Activated T-cell treated with anti-CD3 and anti-CD28 coated beads for 1 hour (primary cell): ENCODE measurements at places on chromosomes 2 and 18.

GRCh38 chr2:20229322-20230113 is 4.6 kb upstream of the SDC1 start:
- no peak for DNase-seq

GRCh38 chr18:23062011-23062410 is 73.3 kb upstream of the CABLES1 start:
- DNase-seq, result no peak

GRCh38 chr2:216516730-216517350 is 18.2 kb downstream of the RPL37A start:
- DNase-seq, result no peak

DNA sequence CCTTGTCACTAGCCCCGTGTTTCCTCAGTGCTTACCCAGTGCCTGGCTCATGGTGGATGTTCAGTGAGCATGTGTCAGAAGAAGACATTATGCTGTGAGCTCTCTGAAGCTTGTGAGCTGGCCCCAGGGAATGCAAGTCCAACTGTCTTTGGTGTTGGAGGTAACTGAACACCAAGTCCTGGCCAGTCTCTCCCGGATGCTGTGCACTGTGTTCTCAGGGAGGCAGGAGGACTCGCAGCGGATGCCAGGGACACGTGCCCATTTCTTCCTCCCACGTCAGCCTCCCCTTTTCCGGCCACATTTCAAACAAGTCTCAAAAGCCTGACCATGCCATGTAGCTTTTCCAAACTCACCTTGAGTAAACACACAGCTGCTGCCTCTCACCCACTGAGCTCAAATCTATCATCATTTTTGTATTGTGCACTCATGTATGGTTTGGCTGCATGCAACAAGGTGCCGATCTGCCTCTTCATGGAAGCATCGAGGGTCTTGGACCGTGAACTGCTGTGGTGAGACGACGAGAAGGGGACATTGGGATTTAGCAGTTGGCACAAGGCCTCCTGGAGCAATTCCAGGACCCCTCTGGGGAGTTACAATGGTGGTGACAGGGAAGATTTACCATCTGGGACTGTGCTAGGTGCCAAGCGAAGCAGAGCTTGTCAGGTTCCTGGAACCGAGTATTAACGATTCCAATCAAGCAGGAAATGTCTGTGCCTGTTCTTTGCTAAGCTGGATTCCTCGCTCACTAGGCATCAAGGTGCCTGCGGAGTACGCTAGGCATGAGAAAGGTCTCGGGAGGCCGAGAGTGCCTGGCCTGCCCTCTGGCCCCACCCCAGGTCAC is 44.4 kb upstream of the MGAT4A start:
- DNase-seq, result no peak

- DNase-seq, result no peak
Measured at GRCh38 chr2:191479680-191480023, 198.3 kb upstream of the NABP1 start.

- no peak for DNase-seq
Measured at GRCh38 chr2:54657664-54658083, 65.8 kb upstream of the EML6 start.

DNA sequence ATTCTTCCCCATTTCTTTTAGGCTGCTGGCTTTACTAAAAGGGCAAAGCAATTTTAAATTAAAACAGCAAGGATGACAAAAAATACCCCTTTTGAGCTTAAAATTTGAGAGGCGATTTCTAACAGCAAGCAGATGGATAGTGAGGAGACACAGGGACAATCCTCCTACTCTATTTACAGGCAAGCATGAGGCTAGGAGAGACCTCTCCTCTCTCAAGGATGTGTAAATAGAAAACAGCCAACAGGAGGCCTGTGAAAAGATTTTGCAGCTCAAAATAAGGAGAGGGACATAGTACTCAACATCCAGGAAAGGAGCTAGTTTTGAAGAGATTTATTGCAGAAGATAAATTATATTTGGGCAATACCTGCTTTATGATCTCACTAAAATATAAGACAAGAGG is 53.8 kb downstream of the LINC00305 start:
- DNase-seq, result no peak

GRCh38 chr2:204492417-204492816 is 52.9 kb upstream of the PARD3B start:
- no peak for DNase-seq

GRCh38 chr18:77151772-77152520 is 19.4 kb upstream of the MBP start:
- no peak for DNase-seq

GRCh38 chr2:10982931-10983701 is 71.4 kb downstream of the KCNF1 start:
- no peak for DNase-seq

GRCh38 chr18:43115076-43115921 is at the start of gene RIT2:
TSS of gene RIT2 (minus strand) at chr18:43115685.
- no peak for DNase-seq

DNA sequence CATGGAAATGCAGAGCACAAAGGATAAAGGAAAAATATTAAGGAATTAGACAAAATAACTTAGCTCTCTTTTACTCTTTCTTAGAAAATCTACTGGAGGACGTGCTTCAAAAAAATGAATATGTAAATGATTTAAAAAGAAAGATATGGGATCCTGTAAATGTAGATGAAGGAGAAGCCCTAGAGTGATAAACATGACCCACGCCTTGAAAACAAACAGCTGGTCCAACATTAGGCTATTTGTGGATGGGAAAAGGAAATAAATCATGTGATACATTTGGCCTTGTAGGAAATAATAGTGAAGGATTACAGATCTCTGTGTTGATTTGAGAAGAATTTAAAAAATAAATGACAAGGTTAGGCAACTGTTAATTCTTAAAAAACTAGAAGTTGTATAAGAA is 492.1 kb upstream of the SLC39A10 start:
- no peak for DNase-seq

DNA sequence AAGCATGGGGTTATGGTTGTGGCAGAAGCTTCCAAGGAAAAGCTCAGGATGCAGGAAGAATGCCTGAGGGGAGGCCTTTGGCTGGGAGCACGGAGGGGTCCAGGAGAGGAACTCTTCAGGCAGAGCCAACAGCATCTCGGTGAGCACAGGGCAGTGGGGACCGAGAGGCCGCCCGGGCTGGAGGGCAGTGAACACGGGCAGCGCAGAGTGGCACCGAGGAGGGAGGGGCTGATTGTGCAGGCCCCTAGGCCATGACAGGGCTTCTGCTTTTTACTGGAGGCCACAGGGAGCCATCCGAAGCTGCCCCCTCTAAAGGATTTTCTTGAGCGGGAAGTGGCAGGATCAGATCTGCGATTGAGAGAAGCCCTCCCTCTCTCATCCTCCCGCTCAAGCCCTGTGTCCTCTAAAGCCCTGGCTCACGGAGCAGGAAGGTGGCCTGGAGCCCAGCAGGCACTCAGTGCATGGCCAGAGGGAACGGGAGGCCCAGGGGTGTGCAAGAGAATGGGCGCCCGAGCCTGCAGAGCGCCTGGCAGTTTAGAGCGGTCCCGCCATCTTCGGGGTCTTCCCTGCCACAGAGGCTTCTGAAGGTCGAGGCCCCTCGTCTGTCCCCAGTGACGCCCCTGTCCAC is 110.0 kb upstream of the STON1 start:
- no peak for DNase-seq

GRCh38 chr2:45123065-45123464 is 113.8 kb upstream of the SIX2 start:
- DNase-seq, result no peak

DNA sequence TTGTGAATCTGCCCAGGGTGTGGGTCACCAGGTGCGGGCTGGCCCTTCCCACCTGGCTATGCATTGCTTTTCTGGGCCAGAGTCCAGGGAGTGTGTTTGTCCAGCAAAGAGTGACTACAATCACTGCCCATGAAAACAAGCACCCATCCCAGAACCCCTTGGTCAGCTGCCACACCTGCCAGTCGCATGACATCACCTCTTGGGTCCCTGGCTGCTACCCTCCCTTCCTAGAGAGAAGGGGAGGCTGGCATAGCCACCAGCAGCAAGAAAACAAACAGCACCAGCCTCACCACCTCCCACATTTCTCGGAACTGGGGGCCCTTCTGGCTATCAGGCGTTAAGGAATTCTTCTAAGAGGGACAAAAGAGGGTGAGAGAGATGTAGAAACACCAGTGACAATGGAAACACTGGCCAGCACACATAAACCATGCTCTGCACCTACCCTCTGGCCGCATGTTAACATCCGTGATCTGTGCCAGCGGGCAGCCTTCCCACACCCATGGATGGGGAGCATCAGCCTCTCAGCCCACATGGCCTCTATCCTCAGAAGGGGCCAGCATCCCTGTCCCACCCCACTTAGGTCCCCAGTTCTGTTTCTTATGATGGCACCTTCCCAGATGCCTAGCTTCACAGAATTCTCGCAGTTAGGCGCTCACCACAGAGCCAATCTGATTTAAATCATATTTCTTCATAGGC is 109.7 kb upstream of the GLI2 start:
- DNase-seq, result no peak

DNA sequence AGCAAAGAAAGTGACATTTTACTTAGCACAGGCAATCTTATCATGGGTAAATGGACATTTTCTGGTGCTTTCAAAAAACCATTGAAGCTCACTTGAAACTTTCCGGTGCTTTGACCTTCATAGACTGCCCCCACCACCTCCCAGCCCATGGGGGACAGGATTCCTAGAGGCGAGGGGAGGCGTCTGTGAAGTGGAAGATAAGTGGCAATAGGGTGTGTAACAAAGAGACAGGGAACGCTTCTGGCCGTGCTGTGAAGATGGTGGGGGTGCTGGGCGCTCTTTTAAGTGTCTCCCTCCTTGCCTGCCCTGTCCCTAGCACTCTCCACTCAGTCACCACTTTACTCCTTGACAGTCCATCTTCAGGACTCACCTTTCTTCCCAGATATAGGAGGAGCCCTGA is 23.4 kb upstream of the GMPPA start:
- no peak for DNase-seq

DNA sequence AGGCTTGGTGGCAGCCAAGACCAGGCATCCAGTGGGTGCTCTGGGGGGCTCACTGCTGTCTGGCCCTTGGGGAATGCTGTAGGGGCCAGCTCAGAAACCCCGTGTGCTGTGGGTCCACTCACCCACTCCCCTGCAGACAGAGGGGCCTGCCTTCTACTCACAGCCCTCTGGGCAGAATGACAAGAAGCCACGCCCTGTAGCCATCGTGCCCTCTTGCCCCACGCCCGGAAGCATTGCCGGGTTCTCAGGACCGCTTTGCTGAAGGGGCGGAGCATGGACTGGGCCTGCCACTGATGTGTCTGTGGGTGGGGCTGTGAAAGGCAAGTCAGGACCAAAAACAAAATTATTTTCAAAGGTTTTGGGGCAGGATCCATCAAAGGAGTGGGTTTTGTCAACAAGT is 27.8 kb downstream of the GLI2 start:
- DNase-seq, result no peak

DNA sequence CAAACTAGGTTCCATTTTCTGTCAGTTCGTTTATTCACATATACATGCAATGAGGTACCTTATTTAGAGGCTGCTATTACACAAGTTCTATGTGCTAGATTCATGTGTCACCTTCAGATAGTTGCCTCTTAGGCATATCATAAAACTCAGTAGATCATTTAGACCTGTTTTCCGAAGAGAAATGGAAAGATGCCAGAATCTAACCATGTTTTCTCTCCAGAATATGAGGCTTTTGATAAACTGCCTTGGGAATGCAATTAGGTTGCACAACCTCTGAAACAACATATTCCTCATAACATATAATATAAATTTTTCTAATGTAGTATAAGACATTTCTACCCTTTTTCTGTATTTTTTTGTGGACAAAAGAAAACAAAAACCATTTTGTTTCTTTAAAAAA is 108.1 kb downstream of the PRPF40A start:
- DNase-seq, result no peak

DNA sequence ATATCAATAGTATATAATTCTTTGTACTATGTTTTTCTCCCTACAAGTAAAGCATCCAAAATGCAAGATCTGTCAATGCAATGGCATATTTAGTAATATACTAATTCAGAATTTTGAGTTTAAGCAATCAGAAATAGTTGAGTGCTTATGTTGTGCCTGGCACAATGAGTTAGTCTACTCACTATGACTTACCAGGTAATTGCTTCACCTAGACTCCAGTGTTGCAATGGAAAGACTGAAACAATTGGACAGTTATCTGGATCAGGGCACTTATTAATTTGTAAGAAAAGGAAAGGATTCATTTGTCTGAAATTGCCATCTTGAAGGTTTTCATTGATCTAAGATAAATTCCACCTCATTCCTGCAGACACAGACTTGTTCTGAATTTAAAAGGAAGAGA is 97.6 kb upstream of the TCF4 start:
- DNase-seq, result no peak

DNA sequence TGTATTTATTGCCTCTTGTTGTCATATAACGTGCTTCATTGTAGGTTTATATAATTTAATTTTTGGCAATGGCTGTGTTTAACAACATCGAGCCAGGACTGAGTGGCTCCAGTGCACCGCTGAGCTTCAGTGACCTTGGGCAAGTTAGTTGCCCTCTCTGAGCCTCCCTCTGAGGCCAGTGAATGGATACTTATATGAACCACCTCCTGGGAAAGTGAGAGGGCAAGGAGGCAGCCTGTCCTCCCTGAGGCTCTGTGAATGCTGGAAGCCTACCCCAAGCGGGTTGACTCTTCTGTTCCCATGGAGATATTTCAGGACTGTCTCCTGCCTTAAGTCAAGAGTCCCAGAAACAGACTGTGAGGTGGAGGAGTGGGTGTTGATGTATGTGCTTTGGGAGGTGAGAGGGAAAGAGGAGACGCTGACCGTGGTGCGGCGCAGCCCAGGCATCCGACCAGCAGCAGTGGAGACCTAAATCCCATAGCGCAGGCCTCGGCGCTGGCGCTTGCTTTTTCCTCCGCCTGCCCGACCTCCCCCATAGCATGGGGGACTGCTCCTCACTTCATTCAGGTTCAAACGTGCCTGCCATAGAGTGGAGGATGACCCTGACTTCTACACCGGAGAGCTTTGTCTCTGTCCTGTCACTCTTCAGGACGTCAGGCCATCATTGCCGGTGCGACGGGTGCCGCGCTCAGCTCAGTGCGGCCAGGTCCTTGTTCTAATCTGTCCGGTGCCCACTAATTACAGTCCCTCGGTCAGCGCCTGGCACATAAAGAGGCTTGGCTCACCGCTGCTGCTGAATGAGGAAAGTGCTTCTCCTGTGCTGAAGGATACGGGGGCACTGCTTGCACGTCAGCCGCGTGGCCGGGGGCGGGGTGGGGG is 167.3 kb upstream of the HS6ST1 start:
- DNase-seq, result no peak

DNA sequence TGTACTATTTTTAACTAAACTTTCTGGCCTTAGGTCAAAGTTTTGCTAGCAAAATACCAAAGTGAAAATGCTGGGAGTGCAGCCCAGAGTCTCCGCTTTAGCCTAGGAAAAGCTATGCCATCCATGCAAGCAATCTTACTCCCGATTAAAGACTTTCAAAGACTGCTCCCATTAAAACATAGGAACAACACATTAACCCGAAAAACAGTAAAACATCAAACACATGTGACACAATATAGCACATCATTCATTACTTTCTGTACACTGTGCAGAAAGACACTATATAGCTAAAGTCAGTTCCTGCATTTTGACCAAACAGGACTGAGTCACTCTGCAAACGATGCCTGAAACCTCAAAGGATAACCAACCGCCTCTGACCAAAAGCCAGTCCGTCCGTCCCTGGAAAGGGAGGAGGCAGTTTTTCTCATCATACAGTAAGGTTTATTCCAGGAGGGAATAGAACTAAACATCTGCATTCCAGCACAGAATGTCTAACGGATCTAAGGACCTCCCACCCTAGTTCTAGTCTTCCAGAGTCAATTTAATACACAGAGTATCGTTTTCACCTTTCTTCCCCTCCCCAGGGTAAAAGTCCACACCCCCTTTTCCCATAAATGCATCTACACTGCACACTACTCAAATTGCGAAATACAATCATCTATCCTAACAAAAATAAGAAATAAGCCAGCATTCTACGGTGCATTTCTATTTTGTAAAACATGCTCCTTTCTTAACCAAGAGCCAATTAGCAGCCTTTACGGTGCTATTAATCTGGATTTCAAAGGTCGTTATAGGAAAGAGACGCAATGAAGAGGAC is 1.7 kb downstream of the ROCK2 start:
- no peak for DNase-seq
